ENCODE measurements at places on chromosomes 2 and 18. TPM values are rescaled to one million over a fixed set of nuclear protein-coding genes. Genes with fewer than 3 reads are reported as not detected.

DNA sequence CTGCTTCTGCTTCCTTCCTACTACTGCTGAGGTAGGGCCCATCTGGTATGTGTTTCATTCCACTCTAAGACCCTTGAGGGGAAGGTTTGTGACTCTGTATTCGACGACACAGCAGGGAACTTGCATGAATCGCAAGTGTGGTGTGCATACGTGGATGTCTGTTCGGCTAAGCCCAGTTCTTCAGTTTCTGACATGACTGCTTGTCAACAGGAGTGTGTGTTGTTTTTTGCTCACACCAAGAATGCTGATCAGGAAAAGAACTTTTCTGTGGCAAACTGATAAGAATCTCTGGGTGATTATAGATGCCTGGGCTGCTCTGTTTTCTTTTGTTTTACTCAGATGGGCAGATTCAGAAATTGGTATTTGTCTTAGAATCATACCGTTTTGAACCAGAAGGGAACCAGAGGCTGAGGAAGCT, 22.0 kb downstream of the TNFRSF11A start:
- DNase-seq, result peak; percentile 15

DNA sequence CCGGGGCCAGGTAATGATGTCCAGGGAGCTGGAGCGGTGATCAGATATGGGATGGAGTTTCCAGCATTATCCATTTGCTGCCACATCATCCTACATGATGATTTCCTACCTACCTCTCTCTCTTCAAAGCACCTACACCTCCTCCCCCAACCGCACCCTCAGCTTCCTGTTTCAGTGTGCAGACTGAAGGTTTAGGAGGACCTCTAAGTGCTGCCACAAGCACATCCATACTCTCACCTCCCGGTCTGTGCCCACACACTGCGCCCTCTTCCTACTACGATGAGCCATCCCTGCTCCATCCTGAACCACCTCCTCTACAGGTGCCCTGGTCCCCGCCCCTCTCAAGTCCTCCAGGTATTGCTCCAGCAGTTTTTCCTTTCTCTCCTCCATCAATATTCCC, 123.7 kb downstream of the ALPK2 start:
- no peak for DNase-seq

DNA sequence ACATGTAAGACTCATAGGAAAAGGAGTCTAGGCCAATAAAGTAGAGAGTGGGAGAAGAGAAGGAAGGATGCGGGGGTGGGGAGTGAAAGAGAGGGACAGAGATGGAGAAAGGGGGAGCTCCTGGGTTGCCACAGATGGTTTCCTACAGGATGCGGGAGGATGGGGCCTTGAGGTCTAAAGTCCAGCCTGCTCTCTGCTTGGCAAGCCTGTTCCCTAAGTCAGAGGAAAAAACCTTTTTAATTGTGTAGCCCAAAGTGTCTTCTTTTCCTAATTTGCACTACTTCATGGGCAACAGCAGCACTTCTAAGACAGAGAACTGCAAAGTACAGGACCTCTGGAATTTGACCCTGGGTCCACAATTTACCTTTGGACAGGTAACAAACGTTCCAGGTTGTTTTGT, 1.4 kb upstream of the FAM110C start:
- no peak for DNase-seq

SIX3 gene
- not detected for total RNA-seq

DNA sequence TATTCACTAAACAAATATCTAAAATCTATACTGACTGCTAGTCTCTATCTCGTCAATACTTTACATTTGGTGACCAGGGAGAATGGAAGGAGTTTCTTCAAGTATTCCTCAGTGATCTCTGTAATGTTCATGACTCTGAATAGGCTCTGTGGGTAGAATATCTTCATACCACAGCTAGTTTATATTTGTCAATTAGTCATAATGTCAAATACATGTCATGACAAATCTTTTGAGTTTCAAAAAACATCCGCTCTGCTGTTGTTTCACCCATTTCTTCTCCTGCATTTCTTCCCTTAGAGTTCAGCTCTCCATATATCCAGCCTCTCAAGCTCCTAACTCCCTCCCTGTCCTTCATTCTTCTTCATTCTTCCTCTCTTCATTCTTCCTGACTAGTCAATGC, 206.5 kb upstream of the FANCL start:
- peak; percentile 28 for DNase-seq

DNA sequence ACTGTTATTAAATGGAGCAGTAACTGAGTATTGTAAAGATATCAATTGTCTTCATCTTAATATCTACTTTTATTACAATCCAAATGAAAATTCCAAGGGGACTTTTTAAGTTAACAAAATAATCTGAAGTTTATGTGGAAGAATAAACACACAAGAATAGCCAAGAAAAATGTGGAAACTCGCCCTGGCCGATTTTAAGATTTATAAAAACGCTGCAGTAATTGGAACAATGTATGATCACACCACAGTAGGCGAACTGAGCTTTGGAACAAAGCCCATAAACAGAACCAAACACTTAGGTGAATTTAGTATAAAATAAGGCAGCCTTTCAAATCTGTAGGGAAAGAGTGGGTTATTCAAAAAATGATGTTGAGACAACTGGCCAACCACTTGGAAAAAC, 96.3 kb downstream of the ANTXR1 start:
- DNase-seq, result no peak

- no peak for DNase-seq
Measured at GRCh38 chr2:183623227-183623626, 499.0 kb downstream of the NUP35 start.

KIF1A gene
- total RNA-seq, result not detected

GRCh38 chr18:50401888-50402287, 27.0 kb downstream of the SKA1 start:
- DNase-seq, result no peak

MITD1 gene
- 55.1 TPM for total RNA-seq

NAGK gene
- total RNA-seq, result 87.0 TPM

ELOA2 gene
- total RNA-seq, result not detected

TTC21B gene
- 9.0 TPM for total RNA-seq

- DNase-seq, result no peak
Measured at GRCh38 chr2:165122521-165122920, 81.3 kb downstream of the SCN3A start.

TLX2 gene
- 0.34 TPM for total RNA-seq

- no peak for DNase-seq
Measured at GRCh38 chr2:208147759-208148158, 1.8 kb upstream of the CRYGB start.

- no peak for DNase-seq
Measured at GRCh38 chr2:126978333-126978732, 79.6 kb downstream of the TEX51 start.

SLC5A7 gene
- not detected for total RNA-seq

DNA sequence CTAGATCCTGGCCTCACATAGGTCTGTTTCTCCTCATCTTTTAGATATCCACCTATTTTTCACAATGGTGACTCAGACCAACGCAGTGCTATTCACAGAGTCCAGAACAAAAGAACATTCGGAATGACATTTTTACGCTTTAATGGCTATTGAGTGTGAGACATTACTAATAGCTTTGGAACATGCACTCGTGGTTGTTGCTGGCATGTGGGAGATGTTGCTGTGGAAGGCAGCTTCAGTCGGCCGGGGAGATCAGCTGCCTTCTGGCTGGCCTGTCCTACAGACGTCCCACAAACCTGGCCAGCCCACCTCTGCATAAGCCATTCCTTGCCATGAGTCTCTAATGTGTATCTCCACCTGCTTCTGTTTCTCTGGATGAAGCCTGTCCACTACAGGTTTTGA, 3.4 kb downstream of the MBP start:
- DNase-seq, result peak; percentile 97

DSG3 gene
- total RNA-seq, result not detected

DNA sequence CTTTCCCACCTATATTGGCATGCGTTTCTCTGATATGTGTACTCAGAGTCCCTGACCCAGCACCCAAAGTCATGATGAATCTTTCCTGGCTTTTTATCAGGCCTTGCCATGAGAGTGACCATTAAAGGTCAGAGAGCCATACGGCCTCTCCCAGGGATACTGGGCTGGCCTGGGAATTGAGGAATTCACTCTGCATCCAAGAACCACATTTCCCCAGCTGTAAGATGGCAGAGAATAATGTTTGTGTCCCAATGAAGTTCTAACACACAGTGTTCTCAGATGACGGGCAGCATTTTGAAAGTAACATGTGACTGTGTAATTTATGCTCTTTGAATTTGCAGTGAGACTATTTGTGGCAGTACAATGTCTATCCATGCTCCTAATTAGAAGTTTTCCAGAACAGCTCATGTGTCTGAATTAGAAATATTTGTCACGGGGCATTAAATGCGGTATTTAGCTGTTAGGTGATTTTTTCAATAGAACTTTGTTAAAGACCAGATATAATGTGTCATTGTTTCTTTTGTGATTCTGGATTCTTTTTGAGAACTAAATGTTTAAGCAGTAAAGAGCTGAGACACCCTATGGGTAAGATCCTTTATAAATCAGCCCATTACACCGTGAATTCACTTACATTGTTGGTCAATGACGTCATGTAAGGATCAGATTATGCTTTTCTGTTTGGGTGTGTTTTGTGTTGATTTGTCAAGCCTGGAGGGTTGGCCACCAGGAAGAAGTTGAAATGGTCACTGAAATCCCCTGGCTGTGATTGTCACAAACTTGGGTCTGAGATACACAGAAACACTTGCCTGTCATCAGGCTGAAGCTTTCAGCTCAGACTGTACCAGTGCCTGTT, 7.3 kb upstream of the SLC3A1 start:
- peak; percentile 78 for DNase-seq

GRCh38 chr2:140589696-140590095, 1541.1 kb downstream of the LRP1B start:
- DNase-seq, result no peak

TBR1 gene
- not detected for total RNA-seq

DNA sequence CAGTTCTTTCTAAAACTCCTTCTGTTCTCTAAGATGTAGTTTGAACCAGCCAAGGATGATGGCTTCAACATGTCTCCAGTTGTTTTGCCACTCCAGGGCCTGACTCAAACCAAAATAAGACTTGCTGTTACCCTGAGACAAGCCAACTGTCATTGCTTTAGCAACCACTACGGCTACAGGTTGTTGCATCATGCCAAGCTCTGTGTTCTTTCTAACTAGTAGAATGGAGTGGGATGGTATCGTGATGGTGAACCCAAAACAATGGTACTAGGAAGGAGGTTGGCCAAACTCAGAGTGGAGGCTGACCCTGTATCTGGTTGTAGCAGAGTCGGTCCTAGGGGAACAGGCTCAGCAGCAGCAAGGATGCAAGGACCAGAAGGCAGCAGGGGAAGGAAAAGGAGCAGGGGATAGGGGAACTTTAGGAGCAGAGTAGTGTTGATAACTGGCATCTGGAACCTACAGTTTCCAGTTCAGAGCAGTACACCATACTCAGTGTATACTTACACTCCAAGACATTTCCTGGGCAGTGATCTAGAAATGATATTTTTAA, 51.6 kb downstream of the PDK1 start:
- DNase-seq, result no peak

- DNase-seq, result no peak
Measured at GRCh38 chr2:58866040-58866439, 624.9 kb upstream of the FANCL start.

- peak; percentile 68 for DNase-seq
Measured at GRCh38 chr18:45666520-45666919, 51.2 kb downstream of the SLC14A2 start.

ST8SIA3 gene
- total RNA-seq, result not detected

- peak; percentile 7 for DNase-seq
Measured at GRCh38 chr2:241703032-241703604, 1.3 kb downstream of the ING5 start.

BCS1L gene
- total RNA-seq, result 11.6 TPM

NYAP2 gene
- 2.3 TPM for total RNA-seq

GRCh38 chr18:69817335-69817940, 130.2 kb downstream of the CD226 start:
- peak; percentile 91 for DNase-seq

ASXL3 gene
- total RNA-seq, result not detected

DNA sequence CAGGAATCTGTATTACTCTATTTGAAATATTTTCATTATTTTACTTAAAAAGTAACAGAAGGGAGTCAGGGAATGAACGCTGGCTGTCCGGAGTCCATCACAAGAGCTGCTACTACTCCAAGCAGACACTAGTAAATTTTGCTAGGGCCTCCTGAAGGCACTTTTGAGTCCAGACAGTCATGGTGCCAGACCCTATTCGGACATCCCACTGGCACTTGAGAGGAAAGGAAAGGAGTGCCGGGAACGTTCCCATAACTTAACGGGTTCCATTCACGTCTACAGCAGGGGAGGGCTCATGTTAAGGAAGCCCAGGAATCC, 563 bp upstream of the GMCL1 start:
- no peak for DNase-seq

- no peak for DNase-seq
Measured at GRCh38 chr2:143608758-143609157, 479.5 kb downstream of the ARHGAP15 start.

DNA sequence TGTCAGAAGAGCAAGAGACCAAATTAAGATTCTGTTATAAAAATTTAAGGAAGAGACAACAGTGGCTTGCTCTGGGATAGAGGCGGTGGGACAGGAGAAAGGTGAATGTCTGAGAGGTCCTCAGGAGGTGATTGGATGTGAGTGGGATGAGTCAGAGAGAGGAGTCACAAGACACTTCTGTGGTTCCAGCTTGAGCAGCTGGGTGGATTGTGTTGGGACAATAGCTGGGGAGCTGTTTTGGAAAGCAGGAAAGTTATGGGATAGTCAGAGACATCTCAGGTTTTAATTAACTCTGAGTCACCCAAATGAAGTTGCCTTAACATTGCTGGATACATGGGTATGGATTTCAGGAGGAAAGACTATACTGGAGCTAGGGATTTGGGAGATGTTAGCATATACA, 218.0 kb upstream of the TRIB2 start:
- peak; percentile 81 for DNase-seq
